Activated CD4-positive, alpha-beta T cell treated with anti-CD3 and anti-CD28 coated beads, Interleukin-2, amount 10 ng/mL, durations not matched to agents 7 days and 5 days (primary cell): ENCODE measurements at places on chromosomes 7 and 10. TPM values are rescaled to one million over a fixed set of nuclear protein-coding genes. Genes with fewer than 3 reads are reported as not detected.

DNA sequence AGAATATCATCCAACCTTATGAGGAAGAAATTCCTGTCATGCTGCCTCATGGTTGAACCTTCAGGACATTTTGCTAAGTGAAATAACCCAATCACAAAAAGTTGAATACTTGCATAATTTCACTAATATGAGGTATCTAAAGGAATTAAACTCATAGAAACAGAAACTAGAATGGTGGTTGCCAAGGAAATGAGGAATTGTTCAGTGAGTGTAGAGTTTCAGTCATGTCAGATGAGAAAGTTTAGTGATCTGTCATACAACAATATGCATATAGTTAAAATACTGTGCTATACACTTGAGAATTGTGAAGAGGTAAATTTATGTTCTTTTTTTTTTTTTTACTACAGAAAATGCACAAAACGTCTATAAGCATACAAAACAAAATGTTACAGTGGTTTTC is 60.7 kb downstream of the R3HCC1L start:
- no peak for DNase-seq

DNA sequence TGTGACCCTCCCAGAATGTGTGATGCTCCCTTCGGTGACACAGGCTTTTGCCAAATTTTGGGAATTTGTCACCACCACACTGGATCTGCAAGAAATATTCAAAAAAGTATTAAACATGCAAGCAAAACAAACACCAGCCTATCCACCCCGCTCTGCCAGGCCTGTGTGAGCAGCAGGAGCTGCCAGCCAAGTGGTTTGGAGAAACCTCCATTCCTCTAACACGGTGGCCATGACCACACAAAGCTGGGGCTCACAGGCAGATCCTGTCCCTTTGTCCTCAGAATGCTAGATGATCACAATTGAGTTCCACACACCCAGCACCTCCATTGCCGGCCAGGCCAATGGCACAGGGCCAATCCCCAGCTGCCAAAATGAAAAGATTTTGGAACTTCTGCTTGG is 261.9 kb upstream of the PPP2R2D start:
- no peak for DNase-seq

DNA sequence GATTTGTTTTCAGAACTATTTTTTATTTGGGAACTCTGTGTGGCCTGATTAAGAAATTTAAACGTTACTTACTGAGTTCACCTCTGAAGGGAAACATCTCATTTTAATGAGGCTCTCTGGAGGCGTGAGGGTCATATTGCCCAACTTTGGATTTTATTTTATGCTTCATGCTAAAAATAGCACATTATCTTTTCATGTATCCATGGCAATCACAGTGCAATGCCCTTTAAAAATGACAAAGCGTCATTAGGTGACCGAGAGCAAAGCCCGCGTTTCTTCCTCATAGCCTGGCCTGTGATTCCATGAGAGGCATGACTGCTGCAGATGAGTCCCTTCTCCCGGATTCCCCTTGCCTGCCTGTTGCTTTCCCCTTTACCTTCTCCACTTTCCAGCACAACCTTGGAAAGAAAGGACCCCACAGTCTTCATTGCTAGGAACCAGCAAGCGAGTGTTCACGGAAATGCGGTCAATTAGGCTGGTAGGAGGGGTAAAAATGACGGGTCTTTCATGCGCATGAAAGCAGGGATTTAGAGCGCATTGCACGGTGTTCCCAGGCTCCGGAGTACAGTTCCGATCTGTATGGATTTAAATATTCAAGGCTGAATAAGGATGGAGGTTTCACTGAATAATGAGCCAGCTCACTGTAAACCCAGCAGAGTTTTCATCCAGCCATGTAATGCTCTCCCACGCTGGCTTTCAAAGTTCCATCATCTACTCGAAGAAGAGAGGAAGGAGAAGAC is 98.2 kb upstream of the PITRM1 start:
- DNase-seq: no peak

DNA sequence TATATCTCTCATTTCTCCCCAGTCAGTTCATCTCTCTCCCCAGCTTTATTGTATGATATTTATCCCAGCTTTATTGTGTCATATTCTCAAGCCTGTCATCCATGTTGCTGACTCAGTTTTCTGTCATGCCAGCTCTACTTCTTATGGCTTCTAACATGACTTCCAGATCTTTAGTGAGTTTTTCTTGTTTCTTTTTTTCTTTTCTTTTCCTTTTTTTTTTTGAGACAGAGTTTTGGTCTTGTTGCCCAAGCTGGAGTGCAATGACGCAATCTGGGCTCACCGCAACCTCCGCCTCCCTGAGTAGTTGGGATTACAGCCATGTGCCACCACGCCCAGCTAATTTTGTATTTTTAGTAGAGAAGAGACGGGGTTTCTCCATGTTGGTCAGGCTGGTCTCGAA is 28.7 kb upstream of the CALU start:
- DNase-seq: no peak

DNA sequence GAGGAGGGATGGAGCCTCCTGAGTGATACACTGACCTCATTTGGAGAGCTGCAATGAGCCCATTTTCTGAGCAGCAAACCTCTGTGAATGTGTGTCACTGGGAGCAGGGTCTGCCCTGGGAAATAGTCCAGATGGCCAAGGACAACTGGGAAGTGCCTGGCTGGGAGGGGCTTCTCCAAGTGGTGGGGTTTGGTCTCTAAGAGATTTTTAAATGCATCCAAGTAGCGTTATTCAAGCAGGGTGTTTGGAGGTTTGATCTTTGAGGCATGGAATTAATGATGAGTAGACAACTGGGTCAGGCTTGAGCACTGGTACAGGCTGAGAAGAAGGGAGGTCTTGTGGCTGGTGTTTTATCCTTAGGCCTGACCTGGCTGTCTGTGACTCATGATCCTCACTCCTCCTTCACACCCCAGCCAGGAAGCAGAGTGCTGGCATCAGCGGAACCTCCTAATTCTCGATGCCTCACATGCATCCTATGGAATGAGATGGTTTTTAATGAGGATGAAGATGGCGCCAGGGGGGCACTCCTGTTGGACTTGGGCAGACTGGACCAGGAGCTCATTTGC is 3.3 kb downstream of the GOLGA7B start:
- DNase-seq: no peak

GRCh38 chr7:46756996-46757395 is 824.9 kb downstream of the TNS3 start:
- DNase-seq: no peak

GRCh38 chr7:157769526-157770215 is 432.9 kb downstream of the DNAJB6 start:
- no peak for DNase-seq

GRCh38 chr7:98870121-98870651 is 372 bp upstream of the TMEM130 start:
- DNase-seq: peak; percentile 63

DNA sequence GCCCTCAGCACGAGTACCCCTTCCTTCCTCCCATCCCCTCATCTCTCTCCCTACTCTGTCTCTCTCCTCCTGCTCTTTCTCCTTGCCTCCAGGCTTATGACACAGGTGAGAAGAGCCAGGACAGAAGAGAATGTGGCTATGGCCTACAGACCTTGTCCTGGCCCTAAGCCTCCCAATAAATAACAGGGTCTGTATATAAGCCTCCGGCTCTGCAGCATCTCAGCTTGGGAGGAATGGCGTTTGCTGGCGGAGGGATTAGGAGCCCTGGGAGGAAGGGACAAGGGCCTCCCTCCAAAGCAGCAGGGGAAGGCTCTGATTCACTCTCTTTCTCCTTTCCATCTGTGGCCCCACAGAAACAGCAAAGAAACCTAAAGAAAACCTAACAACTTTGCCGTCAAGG is 45.8 kb downstream of the COL13A1 start:
- DNase-seq: no peak

DNA sequence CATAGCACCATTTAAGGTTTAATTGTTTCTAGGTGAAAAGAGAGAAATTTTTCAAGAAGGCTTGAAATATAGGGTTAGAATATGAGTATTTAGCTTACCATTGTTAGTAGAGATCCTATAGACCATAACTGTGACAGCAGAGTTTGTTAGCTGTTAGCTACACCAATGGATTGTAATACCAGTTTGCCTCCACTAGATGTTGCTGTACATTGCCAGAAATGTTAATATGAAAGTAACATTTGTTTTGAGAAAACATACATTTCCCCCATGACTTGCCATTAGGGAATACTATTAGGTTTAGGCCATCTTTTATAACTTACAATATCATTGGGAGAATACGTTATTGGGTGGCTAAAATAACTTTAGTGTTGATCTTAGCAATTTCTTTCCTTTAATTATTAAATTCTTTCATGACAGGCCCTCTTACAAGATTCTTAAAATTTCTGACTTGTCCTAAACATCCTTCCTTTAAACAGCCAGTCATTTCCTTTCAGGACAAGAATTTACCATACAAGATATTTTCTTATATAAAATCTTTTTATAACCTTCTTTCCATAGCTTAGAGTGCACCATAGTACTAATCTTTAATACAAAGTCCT is 39.5 kb downstream of the ZNF117 start:
- peak; percentile 30 for DNase-seq

GRCh38 chr7:121337398-121337797 is 8.6 kb downstream of the WNT16 start:
- DNase-seq: no peak

DNA sequence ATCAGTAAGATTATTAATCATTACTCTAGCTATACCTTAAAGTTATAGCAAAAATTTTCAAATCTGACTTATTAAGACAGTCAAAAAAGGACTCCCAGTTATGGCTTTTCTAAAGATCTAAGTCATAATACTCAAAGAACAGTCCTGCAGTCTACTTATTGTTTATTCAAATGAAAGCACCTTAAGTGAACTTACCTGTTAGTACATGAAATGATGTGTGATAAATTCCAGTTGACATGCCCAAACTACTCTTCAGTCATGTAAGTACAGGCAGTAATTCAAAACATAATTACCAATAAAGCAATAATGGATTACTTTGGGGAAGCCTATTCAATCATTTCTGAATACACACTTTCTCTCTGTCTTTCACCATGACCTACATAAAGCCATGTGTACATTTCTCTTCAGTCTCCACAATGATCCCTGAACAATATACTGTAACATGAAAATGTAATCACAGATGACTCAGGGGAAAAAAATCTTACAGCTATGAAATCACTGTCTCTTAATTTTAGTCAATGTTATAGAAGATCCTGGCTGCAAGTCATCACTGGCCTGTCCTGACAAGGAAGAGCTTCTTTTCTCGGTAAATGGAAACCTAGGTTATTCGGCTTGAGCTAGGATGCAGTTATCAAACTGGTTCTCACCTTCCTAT is 420.7 kb upstream of the LRRTM3 start:
- DNase-seq: no peak

GRCh38 chr10:50322077-50322476 is 70.8 kb upstream of the ASAH2 start:
- DNase-seq: no peak

GRCh38 chr7:36019538-36019937 is 133.5 kb upstream of the EEPD1 start:
- DNase-seq: no peak

GRCh38 chr10:117537436-117537903 is 5.1 kb upstream of the EMX2 start:
- no peak for DNase-seq

DNA sequence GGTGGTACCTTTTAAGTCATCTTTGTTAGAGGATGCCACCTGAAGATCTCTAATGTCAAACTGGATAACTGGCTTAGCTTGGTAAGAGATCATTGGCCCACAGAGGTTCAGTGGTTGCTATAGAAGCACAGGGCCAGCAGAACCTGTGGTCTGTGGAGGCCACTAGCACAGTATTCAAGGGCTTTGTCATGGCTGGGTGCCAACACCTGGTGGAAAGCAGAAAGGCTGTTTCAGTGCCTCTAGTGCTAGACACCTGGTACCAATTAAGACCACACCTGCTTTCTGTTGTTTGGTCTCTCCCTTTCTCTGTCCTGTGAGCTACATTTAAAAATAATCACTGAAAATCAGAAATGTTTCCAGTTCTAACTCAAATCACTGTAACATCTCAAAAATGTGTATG is 10.0 kb upstream of the PCGF5 start:
- DNase-seq: no peak

DNA sequence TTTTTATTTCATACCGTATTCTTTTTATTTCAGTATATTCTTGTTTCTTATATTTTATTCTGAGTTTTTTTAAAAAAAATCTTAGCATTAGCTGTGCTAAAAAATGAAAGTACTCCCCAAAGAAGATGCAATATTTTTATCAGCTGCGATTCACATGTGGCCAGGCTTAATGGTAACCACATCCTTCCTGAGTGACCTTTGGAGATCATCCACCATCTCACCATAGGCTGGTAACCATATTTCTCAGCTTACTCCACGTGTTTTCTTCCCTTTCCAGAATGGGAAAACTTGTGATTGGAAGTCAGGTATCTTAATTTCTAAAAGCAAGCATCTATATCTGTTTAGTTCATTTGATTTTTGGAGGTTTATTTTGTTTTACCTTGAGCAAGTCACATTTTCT is 18.8 kb upstream of the LIPM start:
- DNase-seq: no peak

GRCh38 chr10:67695555-67695954 is 440 bp downstream of the CTNNA3 start:
- no peak for DNase-seq

GRCh38 chr7:47207956-47208355 is 374.0 kb downstream of the TNS3 start:
- no peak for DNase-seq

DNA sequence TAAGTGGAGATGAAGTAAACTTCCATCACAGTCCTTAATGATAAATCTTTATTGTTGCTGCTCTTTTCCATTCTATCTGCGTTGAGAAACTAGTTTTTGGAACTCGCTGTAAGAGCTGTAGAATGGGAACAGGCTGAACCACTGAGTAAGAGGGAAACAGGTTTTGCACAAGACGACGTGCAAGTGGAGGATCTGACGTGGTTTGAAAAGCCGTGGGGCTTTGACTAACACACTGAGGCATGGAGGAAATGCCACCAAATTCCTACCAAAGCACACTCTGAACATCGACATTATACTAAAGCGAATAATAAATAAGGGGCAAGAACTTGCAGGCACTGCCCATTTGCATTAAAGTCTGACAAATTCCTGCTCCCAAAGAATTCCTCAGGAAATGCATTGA is 160.6 kb downstream of the KLF6 start:
- DNase-seq: no peak

- DNase-seq: no peak
Measured at GRCh38 chr10:112711366-112711765, 238.7 kb upstream of the TCF7L2 start.

- DNase-seq: no peak
Measured at GRCh38 chr7:129746857-129747529, 135.5 kb downstream of the NRF1 start.

Gene EN2
- total RNA-seq: not detected

Gene GIMAP2
- total RNA-seq: 102 TPM

Gene CPA4
- not detected for total RNA-seq

Gene DPP6
- total RNA-seq: not detected

Gene UNCX
- total RNA-seq: not detected

Gene CYP2W1
- not detected for total RNA-seq

Gene TAS2R41
- total RNA-seq: not detected

Gene SNX10
- 28.9 TPM for total RNA-seq

Gene DNAJC12
- 0.79 TPM for total RNA-seq

Gene ATP6V0A4
- not detected for total RNA-seq

Gene PNPLA8
- total RNA-seq: 14.1 TPM

Gene ADAP1
- total RNA-seq: 12.4 TPM

Gene OPN1SW
- total RNA-seq: not detected

Gene SFTPD
- not detected for total RNA-seq

Gene SPDYE11
- total RNA-seq: not detected
